Nucleus accumbens (tissue), 56 donors: ENCODE measurements at places on chromosomes 3 and 15.

- DNase-seq = no peak
Measured at GRCh38 chr3:127761441-127761801, 60.9 kb downstream of the MGLL start.

GRCh38 chr3:13707456-13707855 lies 158.5 kb downstream of the FBLN2 start:
- no peak for DNase-seq

DNA sequence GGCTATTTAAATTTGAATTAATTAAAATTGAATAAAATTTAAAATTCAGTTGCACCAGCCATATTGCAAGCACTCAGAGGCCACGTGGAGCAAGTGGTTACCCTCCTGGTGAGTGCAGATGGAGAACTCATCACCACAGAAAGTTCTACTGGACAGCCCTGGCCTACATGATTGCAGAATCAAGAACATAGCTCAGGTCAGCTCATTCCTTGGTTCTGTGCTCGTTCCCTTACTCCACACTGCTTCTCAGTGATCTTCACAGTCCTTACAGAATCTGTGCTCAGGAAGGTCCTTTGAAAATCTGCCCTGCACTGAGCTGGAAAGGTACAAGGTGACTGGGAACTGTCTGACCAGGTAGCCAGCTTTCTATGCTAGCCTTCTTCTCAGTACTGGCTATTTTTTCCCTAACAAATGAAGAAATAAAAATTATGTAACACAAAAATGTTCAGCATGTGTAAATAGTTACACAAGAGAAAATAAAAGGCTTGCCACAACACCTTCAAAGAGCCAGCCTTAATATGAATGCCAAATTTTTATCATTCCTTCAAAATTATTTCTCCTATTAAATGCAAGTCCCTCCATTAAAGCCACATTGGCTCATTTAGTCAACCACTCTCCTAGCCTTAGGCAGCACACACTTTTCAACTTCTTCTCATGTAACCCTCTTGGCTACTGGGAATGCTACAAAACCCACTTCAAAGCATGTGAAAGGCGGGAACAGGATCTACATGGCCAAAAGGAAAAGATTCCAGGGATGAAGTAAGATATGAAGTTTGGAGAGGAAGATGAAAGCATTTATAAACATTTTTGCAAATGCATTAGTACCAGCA lies 326.4 kb upstream of the WNT5A start:
- no peak for DNase-seq

- DNase-seq = no peak
Measured at GRCh38 chr3:89046661-89047060, 60.8 kb upstream of the EPHA3 start.
